ENCODE measurements at places on chromosomes 6 and 20. TPM values are rescaled to one million over a fixed set of nuclear protein-coding genes. Genes with fewer than 3 reads are reported as not detected.
A peak's percentile ranks its signal among the peaks of the same experiment; 100 is the strongest.

- no peak for DNase-seq
Measured at GRCh38 chr6:53465732-53466131, 79.2 kb downstream of the GCLC start.

Gene TBC1D32
- total RNA-seq = 5.7 TPM

DNA sequence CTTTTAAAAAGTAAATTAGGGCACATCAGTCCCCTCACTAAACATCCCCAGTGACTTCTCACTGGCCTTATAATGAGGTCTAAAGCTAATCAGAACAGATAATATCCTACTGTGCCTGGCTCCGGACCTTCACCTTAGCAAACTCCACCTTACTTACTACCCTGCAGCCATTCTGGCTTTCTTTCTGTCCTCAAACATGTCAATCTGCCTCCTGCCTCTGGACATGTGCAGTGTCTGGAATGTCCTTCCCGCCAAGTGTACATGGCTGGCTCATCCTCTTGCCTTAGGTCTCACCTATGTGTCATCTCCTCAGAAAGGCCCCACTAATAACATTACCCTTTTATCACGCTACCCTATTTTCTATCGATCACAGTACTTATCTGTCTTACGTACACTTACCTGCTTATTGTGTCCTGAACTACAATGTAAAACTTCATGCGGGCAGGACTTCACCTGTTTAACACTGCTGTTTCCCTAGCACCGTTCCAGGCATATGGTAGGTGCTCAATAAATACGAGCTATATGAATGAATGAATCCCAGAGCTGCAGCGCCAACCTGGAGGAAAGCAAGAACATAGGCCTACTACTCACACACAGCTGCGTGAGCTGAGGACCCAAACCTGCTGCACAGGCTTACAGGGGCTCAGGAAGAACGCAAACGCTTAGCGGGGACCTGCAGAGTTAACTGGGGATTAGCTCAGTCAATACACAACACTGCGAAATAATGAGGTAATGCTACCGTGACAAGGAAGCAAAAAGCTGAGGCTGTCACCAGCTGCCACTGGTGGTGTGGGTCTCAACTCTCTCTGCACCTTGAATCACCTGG, 991 bp downstream of the UQCC2 start:
- peak; percentile 35 for DNase-seq

DNA sequence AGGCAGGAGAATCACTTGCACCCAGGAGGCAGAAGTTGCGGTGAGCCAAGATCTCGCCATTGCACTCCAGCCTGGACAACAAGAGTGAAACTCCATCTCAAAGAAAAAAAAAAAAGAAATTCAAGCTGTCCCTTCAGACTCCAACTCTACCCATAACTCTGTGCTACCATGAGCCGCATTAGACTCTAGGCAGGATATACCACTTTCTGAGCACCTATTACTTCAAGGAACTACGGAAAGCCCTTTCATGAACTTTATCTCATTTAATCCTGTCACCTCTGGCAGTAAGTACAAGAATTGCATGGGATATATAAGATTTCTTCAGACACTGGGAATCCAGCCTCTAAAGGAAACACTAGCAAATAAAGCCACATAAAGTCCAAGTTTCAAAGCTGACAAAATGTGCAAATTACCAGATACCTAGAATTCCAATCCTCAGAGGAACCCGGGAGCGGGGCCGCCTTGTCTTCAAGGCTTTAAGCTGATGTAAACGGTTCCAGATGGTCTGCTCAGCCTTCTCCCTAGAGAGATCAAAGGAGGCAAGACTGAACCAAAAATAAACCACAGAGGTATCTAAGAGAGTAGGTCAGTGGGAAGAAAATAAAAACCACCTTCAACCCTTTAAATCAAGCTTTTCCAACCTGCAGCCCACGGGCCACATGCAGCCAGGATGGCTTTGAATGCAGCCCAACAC, 9.4 kb downstream of the CDK5RAP1 start:
- no peak for DNase-seq

Gene TBC1D7
- total RNA-seq = 59.4 TPM

DNA sequence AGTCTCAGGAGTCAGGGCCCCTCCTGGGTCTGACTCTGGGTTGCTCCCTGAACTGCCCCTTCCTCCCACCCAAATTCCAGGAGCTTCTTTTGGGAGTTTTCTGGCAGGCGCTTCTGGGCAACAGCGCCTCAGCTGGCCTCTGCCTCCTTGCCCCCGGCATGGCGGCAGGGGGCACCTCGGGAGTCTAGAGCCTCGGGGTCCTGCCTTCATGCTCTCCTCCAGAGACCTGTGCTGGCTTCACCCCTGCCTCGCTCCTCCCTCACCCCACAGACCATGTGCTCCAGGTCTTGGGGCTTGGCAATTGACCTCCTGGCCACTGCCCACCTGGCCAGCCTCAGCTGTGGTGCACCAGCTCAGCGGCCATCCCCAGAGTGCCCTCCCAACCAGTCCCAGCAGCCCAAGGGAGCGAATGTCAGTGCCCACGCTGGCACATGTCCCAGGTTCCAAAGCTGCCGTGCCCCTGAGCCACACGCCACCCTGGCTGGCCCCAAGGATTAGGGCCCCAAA, 43.4 kb downstream of the SRC start:
- no peak for DNase-seq

- DNase-seq = peak; percentile 86
Measured at GRCh38 chr20:53738039-53738944, 144.7 kb upstream of the ZNF217 start.

Gene MAPK13
- total RNA-seq = 0.69 TPM

- DNase-seq = no peak
Measured at GRCh38 chr20:10541668-10542411, 106.7 kb downstream of the SLX4IP start.

Measured in K562 (cell line).